ENCODE measurements at places on chromosomes 16 and 17.

- no peak for DNase-seq
Observed at GRCh38 chr16:62829607-62830006, 793.4 kb upstream of the CDH8 start.

GRCh38 chr17:79203016-79203415 is 128.4 kb downstream of the ENGASE start:
- no peak for DNase-seq

GRCh38 chr16:27235938-27236245 is 32.6 kb downstream of the KDM8 start:
- DNase-seq = no peak

GRCh38 chr17:80604009-80604669 is 59.5 kb downstream of the RPTOR start:
- DNase-seq = no peak

DNA sequence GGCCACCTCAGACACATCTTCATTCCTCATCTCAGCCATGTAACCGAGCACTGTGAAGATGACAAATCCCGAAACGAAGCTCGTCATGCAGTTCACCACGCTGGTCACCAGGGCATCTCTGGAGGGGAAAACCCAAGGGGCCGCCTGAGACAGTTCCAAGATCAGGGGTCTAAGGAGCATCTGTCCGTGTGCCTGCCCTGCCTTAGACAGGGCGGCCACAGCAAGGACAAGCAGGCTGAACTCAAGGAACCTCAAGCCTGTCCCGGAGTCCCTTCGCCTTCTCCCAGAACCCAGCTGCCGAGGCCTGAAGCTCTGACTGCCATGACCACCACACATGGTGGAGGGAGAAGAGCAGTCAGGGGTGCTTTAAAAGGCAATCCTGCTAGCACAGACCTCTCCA is 22.7 kb downstream of the SLC6A4 start:
- no peak for DNase-seq

DNA sequence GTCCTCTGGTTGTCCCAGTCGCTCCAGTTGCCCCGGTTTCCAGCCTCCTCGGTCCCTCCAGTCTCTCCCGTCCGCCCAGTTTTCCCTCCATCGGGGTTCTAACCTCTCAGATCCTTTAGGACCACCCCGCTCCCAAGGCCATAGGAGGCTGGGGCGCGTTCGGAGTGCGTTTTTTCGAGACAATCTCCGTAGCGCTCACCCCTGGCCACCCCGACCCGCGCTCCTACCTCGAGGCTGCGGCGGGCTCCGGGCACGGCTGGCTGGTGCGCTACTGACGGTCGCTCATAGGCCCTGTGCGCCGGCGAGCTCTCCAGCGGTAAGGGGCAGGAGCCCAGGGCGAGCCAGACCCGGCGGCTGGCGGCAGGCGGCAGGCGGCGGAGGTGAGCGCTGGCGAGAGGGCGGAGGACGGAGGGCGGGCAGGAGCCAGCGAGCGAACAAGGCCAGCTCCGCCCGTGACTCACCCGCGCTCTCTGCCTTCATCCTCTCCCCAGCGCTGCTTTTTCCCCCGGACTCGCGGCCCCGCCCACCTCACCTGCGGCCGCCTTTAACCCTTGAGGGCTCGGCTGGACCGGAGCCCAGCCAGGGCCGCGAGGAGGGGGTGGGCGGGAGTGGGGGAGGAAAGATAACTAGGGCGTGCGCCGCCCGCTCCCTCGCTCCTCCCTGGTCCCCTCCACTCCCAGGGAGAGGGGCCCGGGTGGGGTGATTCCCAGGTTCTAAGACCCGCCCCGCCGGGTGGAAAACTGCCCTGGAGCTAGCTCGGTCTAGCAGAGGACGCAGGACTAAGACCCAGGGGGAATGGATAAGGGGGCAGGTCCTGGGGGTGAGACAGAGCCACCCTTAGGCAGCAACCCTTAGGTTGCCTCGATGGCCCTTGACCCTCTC is at the start of gene SP6:
SP6 (minus strand) TSS at position 472 of the 882 bp plus-strand sequence. CDS start 2,734 bp downstream, outside the sequence.
- DNase-seq = peak; percentile 60

GRCh38 chr16:50992350-50993032 is 158.6 kb downstream of the SALL1 start:
- no peak for DNase-seq

DNA sequence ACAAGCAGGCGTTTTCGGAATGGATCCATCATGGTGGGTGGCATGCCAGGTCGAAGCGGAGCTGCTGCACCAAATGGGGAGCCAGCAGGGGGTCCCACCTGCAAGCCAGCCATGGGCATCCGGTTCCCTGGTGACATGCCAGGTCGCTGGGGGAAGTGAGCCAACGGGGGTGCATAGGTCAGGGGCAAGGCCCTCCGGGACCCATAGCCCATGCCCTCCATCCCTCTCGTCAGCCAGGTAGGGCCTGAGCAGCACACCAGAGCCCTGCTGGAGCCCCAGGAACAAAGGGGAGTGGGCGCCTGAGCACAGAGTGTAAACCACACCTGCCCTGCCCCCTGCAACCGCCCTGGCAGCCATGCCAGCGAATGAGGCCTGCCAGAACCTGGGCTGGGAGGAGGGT is 5.0 kb downstream of the SMARCD2 start:
- DNase-seq = no peak

DNA sequence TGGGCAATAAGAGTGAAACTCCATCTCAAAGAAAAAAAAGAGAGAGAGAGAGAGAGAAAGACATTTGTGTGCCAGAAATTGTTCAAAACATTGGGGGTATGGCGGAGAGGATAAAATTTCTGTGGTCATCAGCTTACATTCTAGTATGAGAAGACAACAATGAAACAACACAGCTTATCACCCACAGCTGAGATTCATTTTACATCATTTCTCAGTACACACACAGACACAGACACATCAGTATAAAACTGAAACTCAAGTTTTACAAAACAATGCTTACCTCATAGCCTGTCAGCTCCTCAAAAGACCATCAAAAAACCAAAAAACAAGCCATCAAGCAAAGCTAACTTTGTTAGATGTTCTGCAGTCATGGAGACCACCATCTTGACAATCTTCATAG is 31.4 kb upstream of the CNEP1R1 start:
- no peak for DNase-seq

DNA sequence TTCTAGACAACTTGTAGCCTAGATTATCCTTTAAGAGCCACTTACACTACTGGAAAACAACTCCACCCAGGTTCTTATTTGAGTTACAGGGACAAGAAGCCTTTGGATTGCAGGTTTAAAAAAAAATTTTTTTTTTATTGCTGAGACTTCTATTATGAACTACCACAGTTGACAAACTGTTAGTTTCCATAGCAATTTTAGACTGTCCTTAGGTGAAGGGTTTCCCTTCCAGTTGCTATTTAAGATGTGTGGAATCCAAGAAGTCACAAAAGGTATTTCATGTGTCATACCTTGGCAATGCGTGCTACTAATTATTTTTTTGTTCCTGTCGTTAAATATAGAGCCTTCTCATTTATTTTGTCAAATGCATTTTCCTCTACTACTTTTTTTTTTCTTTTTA is 253.2 kb downstream of the PRKCA start:
- DNase-seq = no peak

- no peak for DNase-seq
Observed at GRCh38 chr16:85491058-85491771, 121.9 kb upstream of the GSE1 start.

DNA sequence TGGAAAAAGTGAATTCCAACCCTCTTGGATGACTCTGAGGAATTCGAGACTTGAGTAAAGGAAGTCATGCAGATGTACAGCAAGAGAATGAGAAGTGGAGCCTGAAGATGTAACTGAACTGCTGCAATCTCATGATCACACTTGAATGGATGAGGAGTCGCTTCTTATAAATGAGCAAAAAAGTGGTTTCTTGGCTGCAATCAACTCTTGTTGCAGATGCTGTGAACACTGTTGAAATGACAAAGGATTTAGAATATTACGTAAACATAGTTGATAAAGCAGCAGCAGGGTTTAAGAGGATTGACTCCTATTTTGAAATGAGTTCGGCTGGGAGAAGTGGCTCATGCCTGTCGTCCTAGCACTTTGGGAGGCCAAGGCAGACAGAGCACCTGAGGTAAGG is 25.5 kb downstream of the ASPA start:
- no peak for DNase-seq

DNA sequence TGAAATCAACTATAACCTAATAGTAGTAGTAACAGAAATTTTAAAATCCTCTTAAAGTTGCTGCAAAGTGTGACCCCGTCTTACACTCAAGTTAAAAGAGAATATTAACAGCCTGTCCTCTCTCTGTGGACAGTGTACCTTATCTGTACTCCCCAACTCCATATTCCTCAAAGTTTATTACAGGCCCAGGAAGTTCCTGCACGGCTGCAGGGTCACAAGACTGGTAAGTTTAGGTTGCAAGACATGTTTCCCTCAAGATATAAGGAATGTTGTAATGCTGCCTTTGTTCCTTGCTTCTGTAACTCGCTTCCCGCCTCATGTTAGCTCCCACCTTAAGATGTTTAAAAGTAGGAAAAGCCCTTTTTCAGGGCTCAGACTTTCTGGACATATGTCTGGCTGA is 72.2 kb downstream of the ITFG1 start:
- no peak for DNase-seq

GRCh38 chr17:36978810-36979564 is 30.2 kb downstream of the AATF start:
- peak; percentile 14 for DNase-seq

- DNase-seq = no peak
Observed at GRCh38 chr16:66578651-66579531, at the start of gene CMTM2. Gene CMTM2, plus strand, starts transcription at chr16:66579463. Its CDS starts 145 bp downstream, at chr16:66579608.

GRCh38 chr17:79147746-79148506 is 73.3 kb downstream of the ENGASE start:
- no peak for DNase-seq

GRCh38 chr16:51940183-51940582 is 606.8 kb downstream of the TOX3 start:
- no peak for DNase-seq

DNA sequence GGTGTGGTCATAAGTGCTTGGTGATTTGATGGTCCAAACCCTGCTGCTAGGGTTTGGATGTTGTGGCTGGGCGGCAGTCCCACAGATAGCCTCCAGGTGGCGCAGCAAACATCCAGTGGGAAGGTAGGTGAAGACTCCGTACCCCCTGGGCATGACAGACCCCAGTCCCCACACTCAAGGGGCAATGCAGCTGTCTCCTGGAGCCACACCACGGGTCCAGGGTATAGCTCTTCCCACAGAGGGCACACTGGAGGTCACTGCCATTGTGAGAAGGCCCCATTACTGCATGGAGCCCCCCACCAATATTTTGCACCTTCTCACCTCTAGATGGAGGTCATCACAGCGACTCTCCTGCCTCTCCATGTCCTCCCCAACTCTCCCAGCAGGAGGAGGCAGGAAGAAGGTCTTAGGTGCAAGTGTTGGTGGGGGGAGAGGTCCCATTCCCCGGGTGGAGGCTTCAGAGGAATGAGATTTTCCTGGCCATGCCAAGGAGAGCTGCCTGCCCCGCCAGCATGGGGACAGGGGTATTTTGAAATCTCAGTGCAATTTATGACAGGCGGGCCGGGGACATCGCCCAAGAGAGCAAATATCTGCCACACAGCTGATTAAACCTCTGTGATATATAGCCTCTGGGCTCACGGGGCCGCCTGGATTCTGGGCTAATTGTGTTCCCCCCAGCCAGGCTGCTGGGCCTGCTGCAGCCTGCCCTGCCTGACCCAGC is 17.1 kb upstream of the C17orf113 start:
- peak; percentile 36 for DNase-seq

GRCh38 chr16:27129401-27129800 is 62.7 kb downstream of the C16orf82 start:
- no peak for DNase-seq

DNA sequence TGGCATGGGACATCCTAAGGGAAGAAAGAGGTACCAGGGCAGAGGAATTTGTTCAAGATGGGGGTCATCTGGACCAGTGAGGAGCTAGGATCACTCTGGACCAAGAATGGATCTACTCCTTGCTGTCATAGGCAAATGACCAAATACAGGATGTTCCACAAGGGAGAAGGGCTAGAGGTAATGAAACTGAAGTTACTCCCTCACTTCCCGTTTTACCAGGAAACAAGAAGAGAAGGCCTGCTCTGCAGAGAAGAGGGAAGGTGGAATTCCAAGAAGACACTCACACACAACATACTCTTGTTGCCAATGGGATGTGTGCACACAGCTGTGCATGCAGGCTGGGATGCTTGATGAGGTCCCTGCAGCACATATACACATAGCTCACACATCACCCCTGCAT is 38.6 kb downstream of the NEUROD2 start:
- DNase-seq = no peak

GRCh38 chr17:50135316-50136095 is 5.5 kb upstream of the SAMD14 start:
- DNase-seq = no peak

GRCh38 chr16:58114827-58115825 is 14.1 kb downstream of the CFAP20 start:
- DNase-seq = no peak
